ENCODE measurements at places on chromosomes 13 and 19. TPM values are rescaled to one million over a fixed set of nuclear protein-coding genes. Genes with fewer than 3 reads are reported as not detected.

ZNF98 gene
- polyA plus RNA-seq, result 0.07 TPM

ODAD3 gene
- polyA plus RNA-seq, result 0.31 TPM

DNA sequence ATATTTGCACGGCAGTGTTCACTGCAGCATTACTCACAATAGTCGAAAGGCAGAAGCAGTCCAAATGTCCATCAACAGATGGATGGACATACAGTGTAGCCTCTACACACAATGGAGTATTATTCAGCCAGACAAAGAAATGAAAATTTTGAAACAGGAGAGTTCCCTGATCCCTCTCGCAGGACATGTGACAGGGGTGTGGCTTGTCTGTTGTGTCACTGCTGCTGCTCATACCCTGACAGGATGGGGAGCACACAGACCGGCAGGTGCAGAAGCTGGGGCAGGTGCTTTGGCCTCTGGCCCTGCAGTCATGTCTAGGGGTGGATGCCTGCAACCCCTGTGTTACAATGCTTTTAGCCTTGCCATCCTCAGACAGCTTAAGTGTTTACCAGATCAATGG, 204.3 kb downstream of the EFNB2 start:
- no peak for DNase-seq

ZNF99 gene
- not detected for polyA plus RNA-seq

SLC25A41 gene
- 0.25 TPM for polyA plus RNA-seq

- DNase-seq, result no peak
Measured at GRCh38 chr19:4774136-4774535, 17.4 kb upstream of the FEM1A start.

FPR1 gene
- not detected for polyA plus RNA-seq

DNA sequence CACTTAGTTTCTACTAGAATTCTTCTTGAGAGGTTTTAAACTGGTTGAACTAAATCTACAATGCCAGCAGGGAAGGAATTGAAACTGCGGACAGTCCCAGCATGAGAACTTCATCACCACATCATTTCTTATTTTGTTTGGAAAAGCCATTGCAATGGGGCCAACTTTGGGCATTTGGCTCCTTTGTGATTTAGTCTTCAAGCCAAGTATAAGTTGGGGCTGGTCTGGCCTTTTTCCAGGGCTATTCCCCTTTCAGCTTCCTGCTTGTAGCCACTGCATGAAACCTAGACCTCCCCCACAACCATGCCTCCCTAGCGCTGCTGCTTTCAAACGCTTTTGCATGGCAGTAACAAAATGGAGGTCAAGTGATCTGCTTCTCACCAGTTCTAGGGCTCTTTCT, 142.3 kb downstream of the RGCC start:
- no peak for DNase-seq

CEACAM7 gene
- not detected for polyA plus RNA-seq

DNA sequence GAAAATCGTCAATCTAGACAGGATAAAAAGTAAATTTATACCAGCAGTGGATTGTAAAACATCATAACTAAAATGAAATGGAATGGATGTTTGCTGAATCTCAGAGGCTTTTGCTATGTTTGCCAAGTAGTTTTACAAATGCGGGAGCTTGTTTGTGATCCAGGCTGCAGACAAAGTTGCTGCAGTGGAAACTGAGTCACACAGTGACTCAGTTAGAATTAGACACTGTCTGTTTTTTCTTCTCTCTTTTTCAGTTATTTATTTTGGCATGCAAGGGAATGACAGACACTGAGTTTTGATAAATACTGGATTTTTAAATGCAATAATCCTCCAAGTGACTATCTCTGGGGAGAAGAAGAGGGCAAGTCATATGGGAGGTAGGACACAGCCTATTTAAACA, 4.6 kb upstream of the PNMA8A start:
- DNase-seq, result no peak

GRCh38 chr13:109655206-109655600, 131.2 kb downstream of the IRS2 start:
- DNase-seq, result no peak

PLIN5 gene
- polyA plus RNA-seq, result not detected

Data from foreskin keratinocyte (primary cell).